ENCODE measurements at places on chromosomes 7 and 10.

DNA sequence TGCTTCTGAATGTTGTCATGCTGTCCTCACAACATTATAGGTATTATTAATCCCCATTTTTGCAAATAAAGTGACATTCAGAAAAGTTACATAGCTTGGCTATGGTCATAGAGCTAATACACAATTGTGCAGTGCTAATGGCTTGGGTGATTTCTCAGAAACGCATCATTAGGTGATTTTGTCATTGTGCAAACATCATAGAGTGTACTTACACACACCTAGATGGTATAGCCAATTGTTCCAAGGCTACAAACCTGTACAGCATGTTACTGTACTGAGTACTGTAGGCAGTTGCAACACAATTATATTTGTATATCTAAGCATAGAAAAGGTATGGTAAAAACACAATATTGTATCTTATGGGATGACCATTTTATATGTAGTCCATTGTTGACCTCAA is 91.0 kb downstream of the BTAF1 start:
- ATAC-seq, result no peak

- ATAC-seq, result no peak
Observed at GRCh38 chr10:26650406-26650805, 47.1 kb upstream of the PDSS1 start.

GRCh38 chr7:101479217-101479616 is 116.5 kb downstream of the COL26A1 start:
- no peak for ATAC-seq

GRCh38 chr10:61832866-61833481 is 68.5 kb upstream of the ARID5B start:
- ATAC-seq, result no peak

DNA sequence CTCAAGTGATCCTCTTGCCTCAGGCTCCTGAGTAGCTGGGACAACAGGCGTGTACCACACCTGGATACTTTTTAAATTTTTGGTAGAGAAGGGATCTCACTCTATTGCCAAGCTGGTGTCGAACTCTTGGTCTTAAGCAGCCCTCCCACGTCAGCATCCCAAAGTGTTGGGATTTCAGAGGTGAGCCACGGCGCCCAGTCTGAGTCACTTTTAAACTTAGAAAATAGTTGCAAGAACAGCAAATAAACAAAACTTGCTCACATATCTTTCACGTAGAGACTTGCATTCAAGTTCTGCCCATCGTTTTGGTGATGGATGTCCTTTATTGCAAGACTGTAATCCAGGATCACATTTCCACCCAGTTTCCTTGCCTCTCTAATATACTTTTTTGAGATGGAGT is 16.6 kb downstream of the GTF2I start:
- ATAC-seq, result no peak

- no peak for ATAC-seq
Observed at GRCh38 chr10:30466445-30466844, 32.5 kb downstream of the MAP3K8 start.

DNA sequence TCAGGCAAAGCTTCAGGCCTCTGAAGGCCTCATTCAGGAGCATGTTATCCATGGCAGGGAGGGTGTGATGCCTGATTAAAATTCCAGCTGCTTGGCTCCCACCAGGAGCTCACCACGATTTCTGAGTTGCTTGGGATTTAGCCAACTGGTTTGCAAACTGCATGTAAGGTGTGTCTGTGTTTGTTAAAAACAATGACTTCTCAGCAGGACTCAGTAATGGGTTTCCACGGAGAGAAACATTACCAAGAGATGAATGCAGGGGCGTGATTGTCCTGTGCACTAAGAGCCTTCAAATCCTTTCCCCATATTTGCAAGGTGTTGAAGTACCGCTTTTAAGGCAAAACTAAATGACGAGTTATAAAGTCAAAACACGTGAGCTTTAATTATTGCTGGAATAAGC is 88.8 kb upstream of the BTBD16 start:
- ATAC-seq, result no peak

- peak; percentile 58 for ATAC-seq
Observed at GRCh38 chr7:16564909-16565426, 38.3 kb downstream of the LRRC72 start.

GRCh38 chr7:140903741-140904480 is 20.8 kb downstream of the BRAF start:
- no peak for ATAC-seq

- ATAC-seq, result no peak
Observed at GRCh38 chr10:71237843-71238623, 25.7 kb downstream of the UNC5B start.

DNA sequence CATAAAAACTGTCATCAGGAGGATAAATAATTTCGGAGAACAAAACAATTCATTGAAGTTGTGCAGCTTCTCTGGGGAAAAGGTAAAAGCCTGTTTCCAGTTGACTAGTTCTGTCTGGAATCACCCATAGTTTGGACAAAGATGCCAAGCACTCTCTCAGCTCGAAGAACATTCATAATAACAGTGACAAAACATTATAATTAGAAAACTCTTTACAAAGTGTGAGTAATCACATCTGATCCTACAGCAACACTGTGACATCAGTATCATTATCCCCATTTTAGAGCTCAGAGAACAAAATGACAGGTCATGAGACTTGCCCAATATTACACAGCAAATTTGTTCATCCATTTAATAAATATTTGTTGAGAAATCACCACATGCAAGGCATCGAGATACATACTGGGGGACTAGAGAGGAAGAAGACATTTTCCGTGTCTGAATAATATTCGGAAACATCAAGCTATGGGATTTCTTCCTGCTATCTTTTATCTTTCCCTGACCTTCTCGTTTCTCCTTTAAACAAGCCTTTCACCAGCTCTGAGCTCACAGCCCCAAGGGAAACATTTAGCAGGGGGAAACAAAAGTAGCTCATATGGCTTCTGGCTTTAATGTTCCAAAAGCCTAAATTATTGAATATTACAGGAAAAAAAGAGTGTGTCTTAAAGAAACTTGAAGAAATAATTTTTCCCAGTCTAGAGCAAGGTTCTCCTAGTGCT is 123.3 kb upstream of the GHITM start:
- ATAC-seq, result no peak

- no peak for ATAC-seq
Observed at GRCh38 chr7:31052841-31053601, 913 bp downstream of the ADCYAP1R1 start.

DNA sequence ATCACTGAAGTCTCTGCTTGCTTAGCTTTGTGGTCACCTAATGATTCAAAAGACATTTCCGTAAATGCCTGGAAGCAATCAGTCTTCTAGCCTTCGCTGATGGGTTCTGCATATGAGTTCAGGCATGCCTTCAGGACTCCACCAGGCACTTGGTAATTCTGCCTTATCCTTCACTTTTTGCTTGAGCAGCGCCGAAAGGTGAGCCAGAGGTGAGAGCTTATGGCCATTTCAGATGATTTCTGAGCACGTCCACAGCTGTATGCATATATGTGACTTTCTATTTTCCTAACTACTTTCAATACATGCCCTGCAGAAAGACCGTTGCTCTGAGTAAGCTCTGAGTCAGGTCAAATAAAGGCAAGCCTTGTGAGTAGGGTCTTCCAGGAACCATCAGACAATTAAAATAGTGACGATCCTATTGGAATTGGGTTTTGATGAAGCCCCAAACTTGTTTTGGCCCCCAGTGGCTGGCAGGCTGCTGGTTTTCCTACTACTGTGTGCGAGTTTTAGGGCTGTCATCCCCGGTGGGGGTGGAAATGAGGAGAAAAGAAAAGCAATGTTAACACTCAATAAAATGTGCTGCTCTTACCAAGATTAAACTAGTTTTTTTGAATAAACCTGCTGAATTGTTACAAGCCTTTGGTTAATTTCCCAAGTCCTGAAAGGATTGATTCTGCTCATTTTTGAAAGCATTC is 154.4 kb upstream of the AKR1E2 start:
- no peak for ATAC-seq

DNA sequence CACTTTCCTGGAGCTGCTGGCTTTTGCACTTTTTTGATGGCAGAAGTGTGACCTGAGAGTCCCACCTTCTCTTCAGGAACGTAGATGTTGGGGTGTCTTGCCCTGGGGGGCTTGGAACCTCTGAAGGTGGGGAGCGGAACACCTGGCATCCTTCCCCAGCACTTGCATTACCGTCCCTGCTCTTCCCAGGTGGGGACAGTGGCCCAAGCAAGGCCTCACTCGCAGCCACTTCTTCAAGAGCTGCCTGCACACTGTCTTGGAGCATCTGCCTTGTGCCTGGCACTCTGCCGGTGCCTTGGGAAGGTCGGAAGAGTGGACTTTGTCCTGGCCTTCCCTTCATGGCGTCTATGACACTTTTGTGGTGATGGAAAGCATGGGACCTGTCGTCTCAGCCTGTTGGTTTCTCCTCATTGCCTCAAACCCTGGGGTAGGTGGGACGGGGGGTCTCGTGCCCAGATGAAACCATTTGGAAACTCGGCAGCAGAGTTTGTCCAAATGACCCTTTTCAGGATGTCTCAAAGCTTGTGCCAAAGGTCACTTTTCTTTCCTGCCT is 31.1 kb downstream of the PFKFB3 start:
- ATAC-seq, result no peak

DNA sequence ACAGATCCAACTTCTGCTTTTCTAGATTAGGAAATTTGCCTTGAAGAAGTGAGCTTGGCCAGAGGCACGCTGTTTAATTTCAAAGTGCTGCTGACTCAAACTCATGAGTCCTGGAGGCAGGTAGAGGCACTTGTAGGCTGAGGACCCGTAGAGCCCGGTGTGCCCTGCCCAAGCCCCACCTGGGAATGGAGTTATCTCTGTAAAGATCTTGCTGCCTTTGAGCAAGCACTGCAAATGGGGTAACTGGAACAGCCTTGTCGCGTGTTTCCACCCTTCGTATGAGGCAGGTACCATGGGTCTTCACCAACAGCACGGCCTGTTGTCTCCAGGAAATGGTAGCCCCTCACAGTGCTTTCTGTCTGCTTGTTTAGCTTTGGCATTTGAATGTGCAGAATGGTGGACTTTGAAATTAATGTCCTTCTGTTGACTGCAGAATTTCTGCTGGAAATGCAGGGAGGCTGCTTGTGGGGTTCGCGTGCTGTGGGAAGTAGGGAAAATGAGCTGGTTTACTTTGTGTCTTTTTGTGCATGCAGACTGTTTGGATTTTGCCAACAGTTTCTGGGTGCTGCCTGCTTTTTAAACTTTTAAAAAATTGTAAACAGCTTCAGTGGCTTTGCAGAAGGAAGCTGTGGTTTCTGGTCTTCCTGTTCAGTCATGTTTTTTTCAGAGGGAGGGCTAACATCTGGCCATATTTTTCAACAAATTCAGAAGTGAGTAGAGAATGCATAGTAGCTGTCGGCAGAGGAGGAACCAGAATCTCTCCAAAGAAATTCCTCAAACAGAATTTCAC is 27.2 kb downstream of the CCM2 start:
- peak; percentile 87 for ATAC-seq

- ATAC-seq, result no peak
Observed at GRCh38 chr10:43698156-43698555, 49.5 kb upstream of the ZNF32 start.

DNA sequence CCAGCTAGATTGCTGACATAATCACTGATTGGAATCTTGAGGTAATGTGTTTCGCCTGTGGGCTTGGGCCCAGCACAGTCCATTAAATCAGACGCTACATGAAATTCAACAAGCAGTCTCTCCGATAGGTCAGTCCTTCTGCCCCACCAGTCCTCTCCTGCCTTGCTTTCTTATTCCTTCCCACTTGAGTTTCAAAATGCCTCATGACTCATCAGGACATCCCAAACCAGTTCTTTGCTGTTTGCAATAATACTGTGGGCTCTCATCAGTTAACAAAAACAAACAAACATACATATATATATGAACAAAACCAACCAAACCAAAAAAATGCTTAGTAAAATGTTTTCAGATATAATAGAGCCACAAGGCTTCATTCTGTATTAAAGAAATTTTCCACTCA is 599.0 kb downstream of the SORCS1 start:
- ATAC-seq, result no peak

- peak; percentile 85 for ATAC-seq
Observed at GRCh38 chr7:35701287-35701900, 6.5 kb upstream of the HERPUD2 start.

DNA sequence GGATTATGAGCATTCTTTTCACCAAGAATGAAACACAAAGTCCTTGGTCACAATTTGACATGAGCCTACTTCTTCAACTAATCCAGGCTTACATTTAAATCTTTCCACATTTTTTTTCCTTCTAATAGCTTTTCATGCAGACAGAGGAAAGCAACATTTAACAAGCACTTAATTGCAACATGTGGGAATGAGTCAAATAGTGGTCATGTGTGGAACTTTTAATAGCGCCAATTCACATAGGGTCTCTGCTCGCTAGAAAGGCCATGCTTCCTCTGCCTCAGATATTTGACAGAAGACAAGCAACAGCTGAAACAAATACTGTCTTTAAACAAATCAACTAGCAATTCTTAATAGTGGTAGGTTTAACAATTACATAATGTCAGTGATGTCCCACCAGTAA is 285.9 kb upstream of the ETV1 start:
- ATAC-seq, result no peak

DNA sequence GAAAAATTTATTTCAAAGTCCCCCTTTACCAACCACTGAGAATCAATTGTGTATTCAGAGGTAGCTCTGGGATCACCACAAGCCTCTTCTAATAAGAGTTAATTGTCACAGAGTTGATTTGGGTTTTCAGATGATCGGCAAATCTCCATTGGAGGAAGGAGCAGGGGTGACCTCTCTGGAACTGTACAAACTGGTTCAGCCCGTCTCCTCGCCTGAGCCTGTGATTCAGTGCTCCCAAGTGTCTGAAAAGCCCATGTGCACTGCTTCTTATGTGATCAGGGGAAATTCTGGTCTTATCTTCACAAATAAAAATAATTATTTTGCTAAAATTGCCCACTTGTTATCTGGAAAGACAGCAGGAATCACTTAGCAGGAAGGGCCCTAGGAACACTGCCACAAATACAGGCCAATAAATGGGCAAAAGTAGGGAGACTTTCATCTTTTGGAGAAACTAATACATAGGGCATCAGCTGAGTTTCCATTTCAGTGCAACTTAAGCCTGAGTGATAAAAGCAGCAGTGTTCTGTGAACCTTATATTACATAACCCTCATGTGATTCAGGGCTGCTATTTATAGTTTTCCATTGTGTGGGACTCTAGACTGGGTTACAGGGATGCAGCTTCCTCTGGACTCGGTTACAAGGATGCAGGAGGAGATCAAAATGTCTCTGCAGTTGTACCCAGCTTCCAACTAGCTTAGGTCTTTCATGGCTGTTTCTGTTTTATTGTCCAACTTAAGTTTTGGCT is 32.3 kb downstream of the CDK1 start:
- ATAC-seq, result no peak

- no peak for ATAC-seq
Observed at GRCh38 chr10:124307591-124307990, 111.1 kb downstream of the OAT start.

- ATAC-seq, result no peak
Observed at GRCh38 chr7:47885987-47886811, 62.1 kb downstream of the PKD1L1 start.

GRCh38 chr7:126001349-126001748 is 1071.7 kb upstream of the POT1 start:
- no peak for ATAC-seq

GRCh38 chr7:23106823-23107663 is 1.5 kb downstream of the KLHL7 start:
- ATAC-seq, result no peak

DNA sequence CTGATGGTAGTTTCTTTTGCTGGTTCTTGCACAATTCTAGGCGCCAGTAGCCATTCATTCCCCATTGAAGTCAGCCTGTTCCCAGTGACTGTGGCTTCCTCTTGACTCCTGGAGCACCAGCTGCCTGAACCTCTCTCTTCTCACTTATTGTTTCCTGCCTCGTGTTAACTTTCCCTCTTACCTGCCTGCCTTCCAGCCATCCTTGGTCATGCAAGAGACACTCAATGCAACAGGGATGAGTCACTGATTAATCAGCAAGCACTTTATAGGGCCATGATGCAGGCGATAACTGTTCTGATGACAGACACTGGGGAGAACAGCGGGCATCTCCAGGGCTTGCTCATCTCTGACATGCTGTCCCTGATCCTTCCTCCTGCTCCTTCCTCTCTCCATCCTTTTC is 122.0 kb downstream of the PLCE1 start:
- no peak for ATAC-seq
